Lower lobe of right lung (tissue), 2 donors: ENCODE measurements at places on chromosomes 5 and 9.
A peak's percentile ranks its signal among the peaks of the same experiment; 100 is the strongest.

DNA sequence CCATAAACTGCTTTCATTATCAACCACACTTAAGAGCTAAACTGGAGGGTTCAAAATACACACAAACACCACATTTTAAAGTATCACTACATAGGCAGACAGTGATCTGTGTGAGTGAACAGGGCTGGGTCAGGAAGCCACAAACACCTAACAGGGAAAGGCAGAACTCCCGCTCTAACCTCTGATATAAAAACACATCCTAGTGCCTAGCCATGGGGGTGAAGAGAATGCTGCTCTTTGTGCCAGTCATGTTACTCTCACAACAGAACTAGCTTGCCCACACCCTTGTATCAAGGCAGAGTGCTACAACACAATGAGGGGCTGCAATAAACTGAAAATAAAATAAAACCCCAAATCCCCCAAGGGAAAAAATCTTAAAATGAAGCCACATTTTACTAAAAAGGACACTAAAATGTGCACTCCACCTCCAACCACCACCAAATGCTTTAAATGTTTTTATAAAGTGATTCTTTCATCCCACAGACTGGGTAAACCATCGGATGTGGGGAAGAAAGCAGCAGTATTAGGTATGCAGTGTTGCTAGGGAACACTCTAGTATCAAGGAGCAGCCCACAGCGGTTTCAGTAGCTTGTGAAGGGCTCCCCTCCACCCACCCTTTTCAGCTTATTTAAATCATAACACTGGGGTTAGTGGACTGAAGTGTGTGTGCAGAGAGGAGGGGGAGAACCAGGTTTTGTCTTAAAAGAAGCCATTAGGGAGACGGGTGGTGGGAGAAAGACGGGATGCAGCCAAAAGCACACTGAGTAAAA, 64.5 kb downstream of the TMEM161B start:
- DNase-seq = no peak

DNA sequence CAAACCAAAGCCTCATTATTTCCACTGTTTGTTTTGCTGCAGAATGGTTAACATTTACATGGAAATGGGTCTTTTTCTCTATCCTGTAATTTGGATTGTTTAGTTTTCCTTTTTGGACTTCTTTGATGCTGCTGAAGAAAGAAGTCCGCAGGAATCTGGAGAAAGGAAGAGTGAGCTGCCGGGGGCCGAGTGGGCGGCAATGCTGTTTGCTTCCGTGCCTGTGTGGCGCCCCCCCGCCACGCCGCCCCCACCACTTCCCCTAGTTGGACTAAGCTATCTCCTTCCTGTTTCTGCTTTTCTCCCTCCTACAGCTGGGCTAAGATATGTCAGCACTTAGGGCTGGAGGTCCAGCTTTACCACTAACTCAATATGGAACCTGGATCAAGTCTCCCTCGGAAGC, 39.7 kb downstream of the ACTL7B start:
- peak; percentile 72 for DNase-seq

GRCh38 chr9:111039231-111039906, 1.1 kb upstream of the LPAR1 start:
- no peak for DNase-seq

DNA sequence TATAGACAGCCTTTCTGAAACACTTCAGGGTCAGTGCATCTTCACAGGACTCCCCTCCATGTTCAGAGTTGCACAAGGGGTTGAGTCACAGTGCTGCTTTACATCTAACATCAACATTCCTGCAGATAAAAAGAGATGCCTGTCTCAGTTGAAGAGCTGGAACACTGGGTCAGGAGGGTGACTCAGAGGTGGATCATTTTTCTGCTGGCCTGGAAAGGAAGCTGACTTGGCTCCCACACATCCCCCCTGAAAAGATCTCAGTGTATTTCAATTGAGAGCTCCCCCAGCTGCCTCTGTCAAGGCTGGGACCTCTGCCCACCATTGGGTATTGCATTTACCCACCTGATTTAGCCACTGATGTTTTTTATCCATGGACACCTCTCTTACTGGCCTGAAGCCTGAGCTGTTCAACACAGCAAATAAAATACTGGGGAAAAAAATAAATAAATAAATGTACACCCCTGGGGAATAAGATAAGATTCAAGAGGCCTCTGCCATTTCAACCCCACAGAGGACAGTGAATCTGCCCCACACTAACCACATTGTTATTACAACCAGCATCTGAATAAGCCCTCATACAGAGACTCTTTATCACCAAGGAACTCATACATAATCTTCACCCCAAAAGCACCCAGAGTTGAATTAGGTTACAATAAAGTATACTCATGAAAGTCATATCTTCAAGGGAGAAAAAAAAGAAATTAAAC, 716.4 kb downstream of the SEMA5A start:
- DNase-seq = no peak

DNA sequence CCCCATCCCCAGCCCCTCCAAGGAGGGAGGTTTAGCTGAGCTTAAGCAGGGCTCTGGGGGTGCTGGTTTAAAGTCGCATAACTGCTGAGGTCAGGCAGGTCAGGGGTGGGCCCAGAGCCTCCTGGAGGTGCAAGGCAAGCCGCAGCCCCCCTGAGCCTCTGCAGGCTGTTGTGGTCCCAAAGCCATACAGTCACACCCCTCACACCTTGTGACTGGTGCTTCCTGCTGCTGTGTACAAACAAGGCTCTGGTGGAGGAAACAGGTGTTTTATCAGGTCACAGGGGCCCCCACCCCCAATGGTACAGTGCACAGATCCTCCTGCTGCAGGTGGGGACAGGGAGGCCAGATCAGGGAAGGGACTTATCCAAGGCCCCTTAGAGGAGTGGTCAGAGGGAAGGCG, 8.0 kb downstream of the TCF7 start:
- DNase-seq = no peak

- no peak for DNase-seq
These were observed 37.5 kb downstream of the ACTBL2 start for GRCh38 chr5:57445006-57445704.

DNA sequence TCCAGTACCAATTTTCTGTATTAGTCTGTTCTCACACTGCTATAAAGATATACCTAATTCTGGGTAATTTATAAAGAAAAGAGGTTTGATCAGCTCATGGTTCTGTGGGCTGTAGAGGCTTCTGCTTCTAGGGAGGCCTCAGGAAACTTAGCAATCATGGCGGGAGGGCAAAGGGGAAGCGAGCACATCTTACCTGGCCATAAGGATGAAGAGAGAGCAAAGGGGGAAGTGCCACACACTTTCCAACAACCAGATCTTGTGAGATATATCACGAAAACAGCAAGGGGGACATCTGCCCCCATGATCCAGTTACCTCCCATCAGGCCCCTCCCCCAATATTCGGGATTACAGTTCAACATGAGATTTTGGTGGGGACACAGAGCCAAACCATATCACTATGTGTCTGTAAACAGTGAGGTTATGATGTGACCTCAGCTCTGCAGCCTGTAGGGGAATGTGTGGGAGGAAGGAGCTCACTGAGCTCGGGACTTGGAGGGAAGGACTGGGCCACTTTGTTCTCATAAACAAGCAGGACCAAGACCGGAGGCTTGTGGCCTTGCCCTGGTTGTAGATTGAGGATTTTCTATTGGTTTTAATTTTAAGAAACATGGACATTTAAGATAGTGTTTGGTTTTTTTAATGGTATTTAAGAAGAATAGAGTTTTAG, 85.2 kb downstream of the EHMT1 start:
- DNase-seq = no peak

DNA sequence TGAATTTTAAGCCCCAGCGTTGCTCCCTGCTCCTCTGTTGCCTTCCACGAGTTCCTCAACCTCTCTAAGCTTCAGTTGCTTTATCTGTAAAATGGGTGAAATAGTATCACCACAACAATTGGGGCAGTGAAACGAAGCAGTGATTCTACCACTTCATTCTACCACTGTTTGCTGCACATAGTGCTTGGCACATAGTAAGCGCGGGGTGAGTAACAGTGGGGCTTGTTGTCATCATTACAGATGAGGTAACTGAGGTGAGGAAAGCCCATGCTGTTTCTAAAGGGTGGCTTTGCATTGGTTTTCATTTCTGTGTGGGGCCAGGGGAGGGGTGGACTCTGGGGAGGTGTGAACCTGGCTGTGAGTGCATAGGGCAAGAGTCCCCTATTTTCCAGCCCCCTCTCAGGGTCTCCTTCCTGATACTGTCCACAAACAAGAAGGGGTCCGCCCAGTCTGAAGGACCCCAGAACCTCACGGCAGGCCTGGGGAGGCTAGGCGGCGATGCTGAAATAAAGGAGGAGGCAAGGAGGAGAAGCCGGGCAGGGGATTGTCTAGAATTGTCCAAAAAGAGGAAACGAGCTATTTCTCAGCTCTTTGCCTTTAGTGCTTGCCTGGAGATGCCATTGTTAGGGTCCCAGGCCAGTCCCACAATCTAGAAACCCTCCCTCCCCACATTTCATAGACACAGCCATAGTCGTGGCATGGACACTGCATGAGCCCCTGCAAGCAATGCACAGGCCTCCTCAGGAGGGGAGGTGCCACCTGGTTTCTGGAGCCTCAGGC, 65.6 kb downstream of the IL6ST start:
- no peak for DNase-seq

DNA sequence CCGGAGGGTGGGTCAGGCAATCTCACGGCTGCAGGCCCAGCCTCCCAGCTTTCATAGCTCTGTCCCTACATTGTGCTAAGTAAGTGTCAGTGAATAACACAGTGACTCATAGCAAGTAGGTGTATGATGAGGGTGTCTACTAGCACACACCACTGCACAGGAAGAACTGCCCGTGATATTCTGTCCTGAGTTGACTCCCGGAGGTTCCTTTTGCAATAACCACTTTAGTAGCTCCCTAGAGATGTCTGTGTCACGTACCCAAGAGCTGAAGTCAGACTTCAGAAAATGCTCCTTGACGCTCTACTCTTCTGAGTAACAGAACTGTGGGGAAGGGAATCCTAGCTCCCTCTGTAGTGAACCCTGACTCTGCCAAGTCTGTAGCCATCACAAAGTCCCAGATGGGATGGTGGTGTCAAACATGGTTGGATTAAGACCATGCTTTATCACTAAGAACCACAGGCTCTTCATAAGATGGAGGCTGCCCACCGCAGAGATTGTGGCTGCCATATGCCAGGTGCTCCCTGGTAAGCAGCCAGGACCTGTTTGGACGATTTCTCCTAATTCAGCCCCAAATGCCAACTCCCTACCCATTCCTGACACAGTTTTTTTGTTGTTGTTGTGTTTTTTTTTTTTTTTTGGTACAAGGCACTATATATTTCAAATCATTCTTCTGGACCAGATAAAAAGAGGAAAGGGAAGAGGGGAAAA, 352.6 kb upstream of the PANK3 start:
- DNase-seq = no peak

GRCh38 chr5:53309653-53310052, 170.8 kb upstream of the FST start:
- DNase-seq = no peak

GRCh38 chr9:120942186-120943001, 15.8 kb upstream of the TRAF1 start:
- DNase-seq = no peak

- no peak for DNase-seq
These were observed 133.3 kb upstream of the DPYSL3 start for GRCh38 chr5:147643142-147643541.

GRCh38 chr9:621201-621855, 220.2 kb upstream of the DMRT1 start:
- DNase-seq = no peak

DNA sequence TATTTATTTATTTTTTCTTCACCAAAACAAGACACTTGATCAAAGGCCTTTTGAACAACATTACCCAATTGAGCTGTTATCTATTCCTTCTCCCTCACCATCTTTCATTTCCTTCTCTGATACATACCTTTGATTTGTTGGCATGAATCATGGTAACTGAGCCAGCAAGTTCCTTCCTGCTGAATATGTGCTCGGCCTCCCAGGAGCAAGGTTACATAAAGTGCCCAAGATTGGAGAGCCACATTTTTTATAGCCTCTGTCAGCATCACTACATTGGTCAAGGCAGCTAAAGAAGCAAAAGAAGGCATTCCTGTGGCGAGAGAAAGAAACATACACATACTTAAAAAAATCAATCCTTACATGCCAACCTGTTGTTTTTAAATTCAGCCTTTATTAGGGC, 369.6 kb downstream of the CYLC2 start:
- DNase-seq = no peak

DNA sequence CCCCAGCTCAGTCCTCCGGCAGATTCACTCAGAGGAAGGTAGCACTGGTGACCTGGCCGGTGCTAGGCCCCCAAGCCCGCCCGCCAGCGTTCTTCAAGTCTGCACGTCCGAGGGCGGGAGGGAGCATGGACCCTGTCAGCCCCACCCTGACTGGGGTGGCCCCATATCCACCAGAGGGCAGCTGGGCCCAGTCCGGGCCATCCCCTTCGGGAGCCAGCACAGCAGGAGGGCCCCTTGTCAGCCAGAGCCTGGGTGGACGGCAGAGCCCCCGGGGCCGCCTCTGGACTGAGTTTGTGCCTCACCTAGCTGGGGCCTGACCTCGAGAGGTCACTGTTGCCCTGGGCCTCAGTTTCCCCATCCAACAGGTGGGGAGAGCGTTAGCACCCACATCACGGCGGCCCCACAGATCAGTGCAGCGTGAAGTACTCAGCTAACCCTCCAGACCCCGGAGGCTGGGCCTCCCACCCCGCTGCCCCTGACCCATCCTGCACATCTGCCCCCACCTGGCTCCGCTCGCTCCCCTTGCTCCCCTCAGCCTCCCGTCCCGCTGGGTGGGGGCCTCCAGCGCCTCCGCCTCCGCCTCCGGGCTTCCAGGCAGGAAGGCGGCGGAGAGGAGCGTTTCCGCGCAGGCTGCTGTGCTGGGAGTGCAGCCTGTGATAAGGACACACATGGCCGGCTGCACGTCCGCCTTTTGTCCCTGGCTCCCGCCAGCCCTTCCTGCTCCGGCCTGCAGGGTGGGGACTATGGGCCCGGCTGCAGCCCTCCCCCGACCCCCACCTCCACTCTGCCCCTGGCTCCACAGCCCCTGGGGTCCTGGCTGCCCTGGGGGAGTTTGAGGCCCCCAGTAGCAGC, 16.6 kb upstream of the EGFL7 start:
- peak; percentile 73 for DNase-seq

GRCh38 chr9:89400403-89401116, 82.3 kb downstream of the SECISBP2 start:
- no peak for DNase-seq

DNA sequence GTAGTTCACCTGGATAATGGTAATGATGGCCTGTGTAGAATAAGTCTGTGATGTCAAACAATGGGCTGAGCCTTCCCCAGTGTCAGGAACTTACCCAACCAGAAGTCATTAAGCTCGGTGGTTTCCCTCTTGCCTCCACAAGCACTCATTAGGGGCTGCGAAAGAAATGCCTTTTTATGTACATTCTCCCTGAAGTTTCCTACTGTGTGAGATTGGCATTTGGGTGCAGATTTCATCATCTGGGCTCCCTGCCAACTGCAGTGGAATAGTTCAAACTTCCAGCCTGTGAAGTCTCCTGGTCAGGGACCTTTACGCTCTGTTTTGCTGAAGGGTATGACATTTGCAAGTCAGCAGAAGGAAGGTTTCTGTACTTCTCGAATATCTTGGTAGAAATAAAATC, 41.6 kb upstream of the TMEM215 start:
- no peak for DNase-seq

DNA sequence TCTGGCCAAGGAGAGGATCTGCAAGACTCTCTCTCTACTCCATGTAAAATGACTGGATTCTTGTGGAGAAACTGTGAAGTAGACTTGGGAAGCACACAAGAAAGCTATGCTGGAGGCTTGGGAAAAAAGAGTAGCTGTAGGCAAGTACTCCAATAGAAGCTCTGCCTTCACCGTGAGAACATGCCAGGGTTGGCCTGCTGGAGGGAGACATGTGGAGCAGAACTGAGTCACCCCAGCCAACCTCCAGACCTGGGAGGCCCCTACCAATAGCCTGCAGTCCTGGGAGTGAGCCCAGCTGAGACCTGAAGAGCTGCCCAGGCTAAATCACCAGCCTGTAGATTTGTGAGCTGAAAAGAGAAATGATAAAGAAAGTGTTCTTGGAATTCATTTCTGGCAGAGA, 66.6 kb downstream of the DEPDC1B start:
- no peak for DNase-seq
